Type B pancreatic cell (in vitro differentiated cells): ENCODE measurements at places on chromosomes 3 and 15. TPM values are rescaled to one million over a fixed set of nuclear protein-coding genes. Genes with fewer than 3 reads are reported as not detected.

The IL16 gene
- total RNA-seq, result 0.14 TPM in 1 of 2 replicates, not detected in the other

GRCh38 chr3:119529883-119530282 lies 29.5 kb downstream of the CD80 start:
- DNase-seq, result no peak

- no peak for DNase-seq
Measured at GRCh38 chr3:71360180-71360579, 223.3 kb downstream of the FOXP1 start.

- no peak for DNase-seq
Measured at GRCh38 chr3:53555068-53555588, 60.7 kb downstream of the CACNA1D start.

DNA sequence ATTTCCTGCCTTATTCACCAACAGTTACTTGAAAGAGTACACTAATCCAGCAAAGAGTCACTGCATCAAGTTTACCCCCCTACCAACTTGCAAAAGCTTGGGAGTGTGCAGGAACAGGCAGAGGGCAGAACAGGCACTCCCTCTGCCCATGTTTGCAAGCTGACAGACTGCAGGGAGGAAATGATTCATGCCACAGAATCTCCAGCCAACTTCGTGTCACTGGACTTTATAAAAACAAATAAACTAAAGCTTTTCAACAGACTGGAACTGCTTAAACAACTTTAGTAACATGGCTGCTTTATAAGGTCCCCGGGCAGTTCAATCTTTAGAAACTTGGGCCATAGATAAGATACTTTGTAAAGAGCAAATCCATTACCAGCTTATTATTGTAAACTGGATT lies 129.5 kb downstream of the THRB start:
- DNase-seq, result no peak

- DNase-seq, result no peak
Measured at GRCh38 chr3:46397111-46397510, 9.8 kb downstream of the CCR5AS start.

- no peak for DNase-seq
Measured at GRCh38 chr3:190073264-190074008, 47.3 kb downstream of the P3H2 start.

DNA sequence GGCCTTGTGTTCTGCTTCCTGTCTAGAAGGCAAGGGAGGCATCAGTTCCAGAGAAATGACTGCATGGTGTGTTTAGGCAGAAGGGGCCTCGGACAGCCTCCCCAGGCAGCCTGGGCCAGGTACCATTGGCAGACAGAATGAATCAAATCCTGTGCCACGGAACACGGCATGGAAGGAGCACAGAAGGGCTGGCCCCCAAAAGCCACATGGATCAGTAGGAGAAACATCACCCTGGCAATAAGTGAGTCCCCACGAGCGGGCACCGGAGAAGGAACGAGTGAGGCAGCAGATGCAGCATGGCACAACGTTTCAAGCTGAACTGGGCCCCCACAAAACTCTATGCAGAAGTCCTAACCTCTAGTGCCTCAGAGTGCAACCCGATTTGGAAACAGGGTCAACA lies 223.2 kb downstream of the ADAMTS17 start:
- no peak for DNase-seq

The ABHD10 gene
- total RNA-seq, result 32.7 and 40.2 TPM in 2 replicates

The TGM5 gene
- 0.22 and 0.71 TPM in 2 replicates for total RNA-seq

- no peak for DNase-seq
Measured at GRCh38 chr15:59936741-59937140, 67.4 kb upstream of the FOXB1 start.

DNA sequence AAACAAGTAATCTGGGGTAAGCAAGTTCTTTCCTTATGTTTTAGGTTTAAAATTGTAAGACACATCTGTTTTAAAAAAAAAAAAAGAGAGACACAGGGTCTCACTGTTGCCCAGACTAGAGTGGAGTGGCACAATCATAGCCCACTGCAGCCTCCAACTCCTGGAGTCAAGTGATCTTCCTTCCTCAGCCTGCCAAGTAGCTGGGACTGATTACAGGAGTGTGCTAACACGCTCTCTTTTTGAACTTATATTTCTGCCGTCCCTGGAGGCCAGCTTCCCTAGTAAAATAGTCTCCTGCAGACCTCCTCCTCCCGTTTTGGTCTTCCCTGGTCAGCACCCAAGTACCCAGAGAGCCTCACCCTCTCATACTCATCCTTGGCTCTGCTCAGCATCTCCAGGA lies 35.5 kb downstream of the DCP1A start:
- DNase-seq, result no peak

The DLEC1 gene
- 0.76 and 3.2 TPM in 2 replicates for total RNA-seq

DNA sequence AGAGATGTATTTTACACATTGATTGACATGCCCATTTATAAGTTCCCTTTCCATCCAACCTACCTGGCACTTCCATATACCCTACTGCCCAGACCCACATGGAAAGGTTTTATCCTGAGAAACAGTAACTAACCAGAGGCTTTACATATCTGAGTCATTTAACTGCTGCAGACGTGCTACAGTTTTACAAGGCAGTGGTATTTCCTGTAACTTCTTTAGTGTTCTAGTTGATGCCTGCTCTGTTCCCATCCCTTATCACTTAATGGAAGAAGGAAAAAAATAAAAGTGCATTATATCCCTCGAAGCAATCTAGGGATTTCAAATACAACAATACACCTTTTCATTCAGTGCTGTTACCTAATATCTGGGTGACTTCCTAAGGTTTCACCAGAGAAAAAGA lies 107.1 kb downstream of the TMCO5A start:
- no peak for DNase-seq

DNA sequence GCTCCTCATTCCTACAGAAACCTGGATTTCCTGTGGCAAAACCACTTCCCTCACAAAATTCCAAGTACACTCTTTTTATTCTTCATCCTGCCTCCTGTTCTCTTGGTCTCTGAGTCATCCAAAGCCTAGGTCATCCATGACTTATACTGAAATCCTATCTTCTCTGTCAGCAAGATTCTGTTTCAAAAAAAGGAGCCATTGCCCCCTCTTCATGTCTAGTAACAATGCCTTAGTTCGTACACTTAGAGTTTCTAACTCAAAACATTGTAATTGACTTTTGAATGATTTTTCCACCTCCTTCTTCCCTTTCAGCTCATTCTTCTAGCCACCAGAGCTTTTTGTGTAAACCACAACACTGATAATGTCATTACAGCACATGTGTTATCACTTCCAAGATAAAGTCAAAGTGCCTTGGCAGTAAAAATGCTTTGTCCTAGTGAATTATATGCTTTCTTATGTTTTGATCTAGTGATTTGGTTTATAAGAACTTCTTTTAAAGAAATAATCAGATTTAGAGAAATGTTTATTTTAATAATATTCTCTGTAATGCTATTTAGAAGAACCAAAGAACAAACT lies 256.5 kb upstream of the NECTIN3 start:
- DNase-seq, result no peak

The PEX5L gene
- 1.1 and 2.4 TPM in 2 replicates for total RNA-seq

DNA sequence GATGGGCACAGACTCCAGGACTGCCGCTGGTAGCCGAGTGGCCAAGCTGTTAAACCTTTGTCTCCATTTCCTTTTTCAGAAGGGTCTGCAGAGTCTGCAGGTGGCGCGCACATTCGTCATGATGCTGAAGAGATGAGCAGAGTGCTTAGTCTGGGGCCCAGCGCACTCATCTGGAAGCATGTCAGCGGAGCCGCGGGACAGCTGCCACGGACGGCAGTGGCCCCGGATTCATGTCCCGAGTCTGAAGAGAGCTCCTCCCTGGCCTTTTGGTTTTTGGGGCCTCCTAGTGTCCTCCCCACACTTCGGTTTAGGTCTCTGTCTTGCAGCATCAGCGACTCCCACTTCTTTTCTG lies 42.6 kb downstream of the KLHL25 start:
- DNase-seq, result no peak

The CPA3 gene
- not detected in 2 replicates for total RNA-seq

The GNAI2 gene
- 140 and 145 TPM in 2 replicates for total RNA-seq

The DPPA4 gene
- 1.5 and 14.9 TPM in 2 replicates for total RNA-seq

The TXNRD3 gene
- 14.4 and 14.6 TPM in 2 replicates for total RNA-seq

The CAPN7 gene
- total RNA-seq, result 37.9 and 41.9 TPM in 2 replicates

DNA sequence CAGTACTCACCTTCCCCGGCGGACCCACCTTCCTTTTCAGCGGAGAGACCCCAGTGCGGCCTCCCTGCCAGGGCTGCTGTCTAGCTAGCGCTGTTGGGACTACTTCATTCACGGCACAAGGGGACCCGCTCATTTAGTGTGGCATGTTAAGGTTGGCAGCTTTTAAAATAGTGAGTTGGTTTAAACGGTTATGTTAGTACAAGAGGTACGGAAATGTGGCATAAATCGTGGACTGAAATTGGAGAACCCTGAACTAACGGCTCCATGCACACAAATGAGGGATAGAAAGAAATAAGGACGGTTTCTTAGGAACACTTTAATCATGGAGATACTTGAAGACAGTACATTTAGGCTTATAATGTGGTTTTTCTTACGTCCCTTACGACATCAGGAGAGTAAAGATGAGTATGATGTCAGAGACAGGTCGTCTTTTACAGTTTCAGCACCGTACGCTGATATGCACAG lies 752 bp downstream of the CEP63 start:
- DNase-seq, result no peak

DNA sequence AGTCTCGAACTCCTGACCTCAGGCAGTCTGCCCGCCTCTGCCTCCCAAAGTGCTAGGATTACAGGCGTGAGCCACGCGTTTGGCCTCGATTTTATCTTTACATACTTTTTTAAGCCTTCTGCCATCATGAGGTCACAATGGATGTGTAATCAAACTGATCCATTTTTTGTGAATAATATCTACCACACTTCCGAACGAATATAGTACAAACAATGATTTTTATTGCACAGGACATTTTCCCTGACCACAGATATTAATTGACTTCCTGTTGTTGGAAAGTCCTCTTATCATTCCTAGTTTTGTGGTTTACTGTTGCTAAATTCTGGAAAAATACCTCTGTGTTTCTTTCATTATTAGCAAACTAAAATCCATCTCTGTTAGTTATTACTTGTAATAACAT lies 68.9 kb downstream of the MINDY2 start:
- no peak for DNase-seq

DNA sequence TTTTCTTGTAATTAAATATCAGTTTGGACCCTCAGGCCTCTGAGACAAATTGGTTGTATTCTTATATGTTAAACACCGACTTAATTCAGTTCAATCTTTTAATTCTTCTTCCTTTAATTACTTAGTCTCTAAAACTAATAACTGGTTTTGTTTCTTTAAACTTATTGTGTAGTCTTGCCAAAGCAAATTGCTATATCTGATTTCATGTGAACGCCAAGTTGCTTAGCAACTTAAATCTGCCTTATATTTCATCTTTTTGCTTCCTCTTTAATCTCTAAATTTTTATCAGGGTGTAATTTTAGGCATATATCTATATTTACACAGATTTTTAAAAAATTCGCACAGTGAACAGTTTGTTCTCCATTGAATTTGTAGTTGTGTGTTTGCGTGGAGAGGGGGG lies 82.2 kb downstream of the CADM2 start:
- DNase-seq, result no peak

The ALS2CL gene
- 31.7 and 70.8 TPM in 2 replicates for total RNA-seq

DNA sequence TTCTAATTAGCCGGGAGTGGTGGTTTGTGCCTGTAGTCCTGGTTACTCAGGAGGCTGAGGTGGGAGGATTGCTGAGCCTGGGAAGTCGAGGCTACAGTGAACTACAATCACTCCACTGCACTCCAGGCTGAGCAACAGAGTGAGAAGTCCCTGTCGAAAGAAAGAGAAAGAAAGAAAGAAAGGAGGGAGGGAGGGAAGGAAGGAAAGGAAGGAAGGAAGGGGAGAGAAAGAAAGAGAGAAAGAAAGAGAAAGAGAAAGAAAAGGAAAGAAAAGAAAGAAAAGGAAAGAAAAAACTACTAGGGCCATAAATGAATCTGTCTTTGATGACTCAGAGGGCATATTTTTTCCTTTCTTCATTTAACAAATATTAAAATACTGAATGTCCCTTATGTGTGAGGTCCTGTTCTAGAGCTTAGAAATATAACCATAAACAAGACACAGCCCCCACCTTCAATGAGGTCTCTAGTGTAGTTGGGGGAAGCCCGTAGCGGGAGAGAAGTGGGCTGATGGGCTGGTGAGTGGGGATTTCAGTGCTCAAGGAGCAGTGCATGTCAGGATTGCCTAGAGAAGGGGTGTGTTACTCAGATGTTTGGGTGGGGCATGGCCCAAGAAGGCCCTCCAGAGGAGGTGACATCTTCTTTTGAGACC lies 35.2 kb upstream of the PIAS1 start:
- no peak for DNase-seq

- no peak for DNase-seq
Measured at GRCh38 chr3:17142516-17142915, 257.8 kb downstream of the PLCL2 start.

The ACP3 gene
- total RNA-seq, result 3.5 and 8.2 TPM in 2 replicates

The ZBTB20 gene
- 7.6 and 14.4 TPM in 2 replicates for total RNA-seq

GRCh38 chr3:32973982-32974381 lies 22.5 kb downstream of the CCR4 start:
- no peak for DNase-seq

DNA sequence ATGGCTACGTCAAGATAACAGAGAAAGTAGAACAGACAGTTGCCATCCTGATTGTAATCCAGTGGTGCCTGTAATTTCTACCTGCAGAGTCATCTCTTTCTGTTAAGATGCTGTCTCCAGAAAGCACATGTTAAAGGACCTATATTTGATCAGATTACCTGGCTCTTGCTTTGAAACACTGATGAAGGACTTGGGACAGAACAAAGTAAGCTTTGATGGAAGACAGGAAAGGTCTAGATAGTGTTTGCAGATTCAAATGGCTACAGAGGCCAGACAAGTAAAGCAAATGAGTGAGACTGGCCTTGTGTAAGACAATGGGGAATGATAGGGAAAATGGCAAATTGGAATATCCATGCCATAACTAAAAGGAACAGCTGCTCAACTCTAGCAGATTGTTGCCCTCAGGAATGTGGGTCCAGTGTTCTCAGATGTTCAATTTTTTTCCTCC lies 1.8 kb upstream of the GSK3B start:
- DNase-seq, result no peak

The GOLGA6A gene
- total RNA-seq, result not detected in 2 replicates

DNA sequence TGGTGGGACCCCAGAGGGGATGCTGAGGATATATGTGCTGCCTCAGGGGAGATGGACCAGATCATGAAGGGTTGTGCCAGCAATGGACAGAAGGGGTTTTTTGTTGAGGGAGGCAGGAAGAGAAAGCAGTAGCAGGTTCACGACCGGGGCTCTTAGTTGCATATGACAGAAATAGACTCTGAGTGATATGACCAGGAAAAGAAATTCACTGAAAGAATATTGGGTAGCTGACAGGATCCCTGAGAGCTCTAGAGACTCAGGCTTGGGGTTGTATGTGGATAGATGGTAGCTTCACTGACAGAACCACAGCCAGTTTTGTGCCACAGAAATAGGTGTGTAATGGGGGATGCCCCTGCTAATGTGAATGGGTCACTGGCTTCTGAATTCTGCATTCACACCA lies 241.6 kb downstream of the ZNF621 start:
- no peak for DNase-seq
